ENCODE measurements at places on chromosomes 3 and 15.

- DNase-seq: peak; percentile 62
These were observed 48.1 kb downstream of the HSPBAP1 start for GRCh38 chr3:122745369-122746021.

GRCh38 chr3:17077606-17078005 lies 192.9 kb downstream of the PLCL2 start:
- DNase-seq: no peak

DNA sequence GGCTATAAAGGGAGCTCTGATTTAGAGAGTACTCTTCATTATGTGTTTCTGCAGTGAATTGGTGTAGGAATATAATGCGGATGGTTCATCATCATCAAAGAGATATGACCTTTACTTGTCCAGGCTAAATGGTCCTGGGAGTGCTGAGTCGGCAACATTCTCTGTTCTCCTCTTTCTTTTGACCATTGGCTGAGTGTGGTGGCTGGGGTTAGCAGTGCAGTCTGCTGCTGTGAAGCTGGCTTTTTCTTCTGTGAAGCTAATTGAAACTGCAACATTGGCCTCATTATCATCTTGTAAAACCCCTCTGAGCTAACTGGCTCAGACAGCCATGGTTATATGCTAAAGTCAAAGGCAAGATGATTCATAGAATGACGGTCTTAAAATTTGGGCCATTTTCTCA lies 83.8 kb downstream of the THRB start:
- DNase-seq: no peak

GRCh38 chr15:36370731-36371112 lies 208.7 kb upstream of the CDIN1 start:
- peak; percentile 96 for DNase-seq

DNA sequence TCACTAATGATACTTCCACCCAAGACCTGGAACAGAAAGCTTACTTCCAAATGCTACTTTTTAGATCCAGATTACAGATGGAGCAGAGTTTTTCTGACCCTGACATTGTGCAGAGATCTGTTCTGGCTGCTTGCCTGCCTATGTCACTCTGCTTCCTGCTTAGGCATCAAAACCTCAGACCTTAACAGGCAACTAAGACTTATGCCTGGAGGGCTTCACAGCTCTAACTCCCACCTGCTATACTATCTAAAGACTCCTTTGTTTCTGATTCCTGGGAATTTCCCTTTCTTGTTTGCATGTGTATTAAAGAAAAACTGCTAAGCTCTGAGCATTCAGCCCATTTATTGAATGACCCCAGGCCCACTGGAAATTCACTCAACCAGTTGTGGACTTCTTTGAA lies 157.4 kb upstream of the NPHP3 start:
- no peak for DNase-seq

DNA sequence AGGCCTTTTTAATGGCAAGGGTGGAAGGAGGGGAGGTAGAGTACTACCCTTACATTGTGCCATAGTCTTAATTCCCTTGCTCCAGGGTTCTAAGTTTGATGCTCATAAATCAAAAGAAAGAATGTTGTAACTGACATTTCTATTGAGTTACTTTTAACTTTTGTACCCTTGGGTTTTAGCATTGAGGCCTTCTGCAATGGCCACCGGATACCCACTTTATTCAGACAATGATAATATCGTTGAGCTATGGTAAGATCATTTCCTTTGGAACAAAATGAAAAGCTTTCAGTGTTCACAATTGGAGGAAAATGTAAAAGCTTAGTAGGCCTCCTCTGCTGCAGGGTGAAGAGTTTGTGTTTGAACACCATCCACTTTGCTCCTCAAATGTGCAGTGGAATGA lies 16.8 kb downstream of the CGNL1 start:
- no peak for DNase-seq

- DNase-seq: no peak
These were observed 60.4 kb upstream of the PRSS50 start for GRCh38 chr3:46778101-46778500.

GRCh38 chr3:55720614-55721013 lies 233.5 kb upstream of the WNT5A start:
- peak; percentile 62 for DNase-seq

DNA sequence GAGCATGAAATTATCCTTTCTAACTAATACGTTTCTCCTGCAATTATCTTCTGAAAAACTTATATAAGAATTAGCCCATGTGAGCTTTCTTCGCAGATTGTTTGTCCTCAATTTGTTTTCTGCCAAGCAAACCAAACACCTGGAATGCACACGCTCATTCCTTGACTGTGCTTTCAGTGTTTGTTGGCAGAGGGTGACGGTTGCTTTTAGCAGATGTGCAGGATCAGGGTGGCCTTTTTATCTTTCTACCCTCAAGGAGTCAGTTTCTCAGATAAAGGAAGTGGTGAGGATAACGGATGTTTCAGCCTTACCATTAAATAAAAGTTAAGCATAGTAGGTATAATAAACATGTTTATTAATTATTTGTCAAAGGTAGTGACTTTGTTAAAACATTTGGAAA lies 15.2 kb downstream of the ARPP21 start:
- no peak for DNase-seq

DNA sequence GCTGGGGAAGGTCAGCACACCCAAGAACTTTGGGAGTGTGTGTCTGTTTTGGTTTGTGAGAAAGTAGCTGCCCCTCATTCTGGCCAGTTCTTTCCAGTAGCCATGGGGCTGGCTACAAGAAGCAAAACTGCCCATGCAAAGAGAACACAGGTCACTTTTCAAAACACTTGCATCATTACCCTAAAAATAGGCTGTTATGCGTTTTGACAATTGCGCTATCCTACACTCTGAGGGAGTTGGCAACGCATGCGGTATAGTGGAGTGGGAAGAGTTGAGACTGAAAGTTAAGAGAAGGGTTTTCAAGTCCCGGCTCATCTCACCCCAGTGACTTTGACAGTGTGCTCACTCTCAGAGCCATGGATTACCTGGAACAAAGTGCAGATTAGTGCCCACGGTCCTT lies 41.8 kb upstream of the MYZAP start:
- no peak for DNase-seq

GRCh38 chr3:124992041-124992440 lies 57.5 kb upstream of the MUC13 start:
- DNase-seq: no peak

GRCh38 chr3:30871720-30872119 lies 22.7 kb downstream of the GADL1 start:
- DNase-seq: no peak

DNA sequence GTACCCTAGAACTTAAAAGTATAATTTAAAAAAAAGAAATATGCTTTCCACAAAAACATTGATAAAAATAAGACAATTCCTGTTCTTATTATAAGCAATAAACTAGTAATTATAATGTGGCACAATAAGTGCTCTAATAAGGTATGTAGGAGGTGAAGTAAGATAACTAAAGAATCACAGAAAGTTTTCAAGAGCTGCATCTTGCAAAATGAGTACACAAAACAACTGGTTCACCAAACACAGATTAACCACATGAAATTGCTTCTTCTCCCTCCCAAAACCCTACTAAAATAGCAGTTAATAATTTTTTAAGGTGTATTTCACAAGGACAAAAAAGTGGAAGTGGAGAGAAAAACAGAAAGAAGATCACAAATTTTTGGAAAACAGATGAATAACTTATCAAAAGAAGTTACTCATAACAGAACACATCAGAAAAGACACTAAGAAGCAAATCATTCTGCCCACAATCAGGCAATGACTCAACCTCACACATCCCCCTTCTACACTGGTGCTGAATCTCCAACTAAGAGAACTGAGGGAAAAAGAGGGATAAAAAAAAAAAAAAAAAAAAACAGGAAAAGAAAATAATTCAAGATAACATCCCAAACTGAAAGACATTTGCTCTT lies 64.2 kb downstream of the TBC1D5 start:
- peak; percentile 73 for DNase-seq

DNA sequence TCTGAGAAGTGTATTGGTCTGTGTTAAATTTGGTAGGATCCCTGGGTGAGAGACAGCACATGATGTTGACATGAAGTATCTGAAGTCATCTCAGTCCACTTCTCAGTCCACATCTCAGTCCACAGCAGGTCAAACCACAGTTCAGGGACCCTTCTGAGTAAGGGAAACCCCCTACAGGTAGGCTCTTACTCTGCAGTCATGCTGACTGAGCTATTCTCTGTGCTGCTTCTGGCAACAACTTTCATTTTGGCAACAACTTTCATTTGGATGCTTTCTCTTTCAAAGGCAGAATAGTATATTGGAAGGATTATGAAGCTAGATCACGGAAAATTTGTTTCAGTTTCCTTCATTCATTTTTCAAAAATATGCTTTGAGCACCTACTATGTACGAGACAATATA lies 178.2 kb upstream of the GOLIM4 start:
- DNase-seq: no peak

GRCh38 chr15:60179786-60180391 lies 175.8 kb downstream of the FOXB1 start:
- DNase-seq: peak; percentile 50

GRCh38 chr15:73767806-73768501 lies 14.8 kb upstream of the INSYN1 start:
- no peak for DNase-seq

GRCh38 chr15:89107984-89108383 lies 19.7 kb downstream of the ABHD2 start:
- no peak for DNase-seq

DNA sequence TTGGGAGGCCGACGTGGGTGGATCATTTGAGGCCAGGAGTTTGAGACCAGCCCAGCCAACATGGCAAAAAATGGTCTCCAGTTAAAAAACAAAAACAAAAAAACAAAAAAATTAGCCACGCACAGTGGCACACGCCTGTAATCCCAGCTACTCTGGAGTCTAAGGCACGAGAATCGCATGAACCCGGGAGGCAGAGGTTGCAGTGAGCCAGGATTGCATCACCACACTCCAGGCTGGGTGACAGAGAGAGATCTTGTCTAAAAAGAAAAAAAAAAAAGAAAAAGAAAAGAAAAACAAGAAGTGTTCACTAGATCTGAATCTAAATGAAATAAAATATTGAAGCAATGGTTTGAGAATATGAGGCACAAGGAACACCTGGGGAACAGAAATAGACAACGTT lies 36.7 kb downstream of the SLC9A9 start:
- DNase-seq: no peak

- DNase-seq: no peak
These were observed 2.1 kb downstream of the SOX14 start for GRCh38 chr3:137766041-137766875.

DNA sequence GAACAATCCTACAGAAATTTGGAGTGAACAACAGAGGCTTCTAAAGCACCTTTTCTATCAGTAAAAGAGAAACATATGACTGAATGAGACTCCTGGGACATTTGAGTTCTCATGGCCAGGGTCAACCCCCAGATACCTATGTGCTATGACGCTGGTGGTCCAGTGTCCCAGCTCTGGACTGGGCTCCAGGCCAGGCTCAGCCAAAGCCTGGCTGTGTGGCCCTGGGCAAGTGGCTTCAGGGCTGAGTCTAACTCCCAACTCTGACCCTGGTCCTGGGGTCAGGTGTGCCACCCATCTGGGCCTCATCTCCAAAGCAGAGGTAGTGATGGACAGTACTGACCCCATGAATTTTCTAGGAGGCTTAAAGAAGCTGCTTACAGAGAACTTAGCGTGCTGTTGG lies 147.8 kb downstream of the FBLN2 start:
- no peak for DNase-seq

GRCh38 chr3:128415200-128415772 lies 51.4 kb downstream of the DNAJB8 start:
- no peak for DNase-seq

DNA sequence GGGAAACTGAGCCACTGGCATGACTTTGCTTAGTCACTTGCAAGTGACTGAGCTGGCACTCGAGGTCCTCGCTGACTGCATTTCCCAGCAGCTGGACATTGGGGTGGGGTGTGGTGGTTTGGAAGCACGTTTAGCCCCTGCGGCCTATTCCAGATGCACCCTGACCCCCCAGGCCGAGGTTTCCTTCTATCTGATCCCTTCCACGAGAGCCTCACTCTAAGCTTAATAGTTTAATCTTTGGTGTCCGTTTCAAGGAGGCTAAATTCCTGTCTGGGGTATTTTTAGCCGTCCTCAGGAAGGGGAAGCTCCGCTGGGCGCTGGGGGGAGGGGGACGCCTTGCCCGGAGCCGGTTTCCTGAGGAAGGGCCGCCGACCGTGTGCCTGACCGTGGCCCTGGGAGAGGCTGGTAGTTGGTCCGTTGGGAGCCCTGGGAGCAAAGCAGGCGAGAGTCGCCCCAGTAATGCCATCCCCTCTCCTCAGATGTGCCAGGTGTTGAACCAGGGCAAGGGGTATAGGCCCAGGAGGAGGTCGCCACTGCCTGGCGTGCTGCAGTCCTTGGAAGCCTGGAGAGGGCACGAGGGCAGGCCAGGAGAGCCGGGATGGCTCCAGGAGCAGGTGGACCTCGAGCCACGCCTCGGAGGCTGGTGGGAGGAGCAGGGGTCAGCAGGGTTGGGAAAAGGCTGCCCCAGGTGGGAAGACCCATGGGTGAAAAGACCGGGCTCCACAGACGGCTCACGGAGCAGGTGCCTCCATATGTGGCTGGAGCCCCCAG lies 37.2 kb downstream of the IDH2 start:
- DNase-seq: no peak

DNA sequence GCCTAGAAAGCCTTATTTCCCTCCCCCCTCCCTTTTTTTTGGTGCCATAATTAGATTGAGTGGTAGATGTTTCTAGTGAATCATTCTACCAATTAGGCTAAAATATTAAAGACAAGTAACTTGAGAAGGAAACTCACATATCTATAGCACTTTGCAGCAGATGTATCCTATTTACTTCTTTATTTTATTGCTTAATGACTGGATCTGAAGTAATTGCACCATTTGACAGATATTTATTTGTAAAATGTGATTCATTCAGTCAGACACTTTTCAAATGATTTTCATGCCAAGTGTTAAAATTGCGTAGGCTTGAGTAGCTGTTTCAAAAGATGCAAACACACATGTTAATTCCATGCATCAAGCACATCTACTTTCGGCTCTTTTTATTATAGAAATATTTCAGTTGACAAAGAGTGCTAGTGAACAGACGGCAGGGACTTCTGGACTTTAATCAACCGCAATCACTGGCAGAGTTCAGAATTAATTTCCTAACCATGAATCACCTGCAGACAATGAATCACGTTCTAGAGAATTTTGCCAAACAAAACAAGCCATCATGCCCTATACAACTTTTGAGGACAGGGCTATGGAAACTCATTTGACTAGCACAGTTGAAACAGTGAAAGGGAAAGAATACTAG lies 636.8 kb downstream of the MECOM start:
- peak; percentile 94 for DNase-seq

GRCh38 chr3:183369117-183369516 lies 59.3 kb downstream of the MCF2L2 start:
- no peak for DNase-seq

GRCh38 chr3:128486205-128486628 lies 6.8 kb downstream of the GATA2 start:
- no peak for DNase-seq

DNA sequence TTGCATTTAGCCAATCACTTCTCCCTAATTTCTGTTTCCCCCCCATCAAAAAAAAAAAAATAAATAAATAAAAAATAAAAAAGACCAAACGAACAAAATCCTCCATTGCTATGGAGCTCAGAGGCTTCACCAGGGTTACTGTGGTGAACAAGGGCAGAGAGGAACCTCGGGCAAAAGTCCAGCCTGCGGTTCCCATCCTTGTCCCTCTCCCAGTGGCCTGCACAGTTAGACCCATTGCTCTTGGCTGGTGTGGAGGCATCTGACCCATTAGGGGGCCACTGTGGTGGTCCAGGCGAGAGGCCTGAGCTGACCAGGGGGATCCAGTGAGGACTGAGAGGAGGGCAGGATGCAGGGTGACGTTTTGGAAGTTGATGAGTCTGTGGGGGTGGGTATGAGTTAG lies 18.8 kb downstream of the CORO2B start:
- no peak for DNase-seq

GRCh38 chr3:52681596-52681995 lies 4.1 kb downstream of the PBRM1 start:
- DNase-seq: no peak

GRCh38 chr3:65712140-65712539 lies 326.6 kb downstream of the MAGI1 start:
- peak; percentile 74 for DNase-seq
